ENCODE measurements at places on chromosomes 2 and 18. TPM values are rescaled to one million over a fixed set of nuclear protein-coding genes. Genes with fewer than 3 reads are reported as not detected.
A peak's percentile ranks its signal among the peaks of the same experiment; 100 is the strongest.

DNA sequence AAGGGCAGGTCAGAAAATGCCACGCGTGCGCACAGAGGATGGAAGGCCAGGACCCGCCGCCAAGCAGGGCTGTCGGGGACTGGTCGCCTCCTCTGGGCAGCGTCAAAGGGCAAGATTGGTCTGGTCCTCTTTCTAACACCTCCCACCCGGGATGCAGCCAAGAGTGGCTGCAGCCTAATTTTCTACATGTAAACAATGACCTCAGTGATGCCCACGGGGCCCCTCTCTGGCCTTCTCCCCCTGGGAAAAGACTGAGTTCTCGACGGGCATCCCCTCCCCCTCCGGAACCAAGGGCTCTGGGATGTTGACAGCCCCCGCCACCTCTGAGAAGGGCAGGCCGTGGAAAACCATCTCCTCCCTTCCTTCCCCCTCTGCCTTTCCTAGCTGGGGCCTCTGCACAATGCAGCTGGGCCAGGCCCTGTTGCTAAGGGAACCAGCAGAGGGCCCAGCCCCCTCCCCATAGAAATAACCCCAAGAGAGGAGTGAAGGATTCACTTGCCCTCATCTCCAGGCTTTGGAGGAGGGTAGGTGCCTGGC lies 80.0 kb upstream of the ZNF532 start:
- peak; percentile 50 for DNase-seq

GRCh38 chr2:173964565-173965371 lies 405 bp downstream of the SP3 start:
- peak; percentile 90 for DNase-seq

- DNase-seq: no peak
Measured at GRCh38 chr2:28951910-28952835, 28.9 kb upstream of the TOGARAM2 start.

GRCh38 chr2:31354837-31355236 lies 59.7 kb downstream of the XDH start:
- no peak for DNase-seq

DNA sequence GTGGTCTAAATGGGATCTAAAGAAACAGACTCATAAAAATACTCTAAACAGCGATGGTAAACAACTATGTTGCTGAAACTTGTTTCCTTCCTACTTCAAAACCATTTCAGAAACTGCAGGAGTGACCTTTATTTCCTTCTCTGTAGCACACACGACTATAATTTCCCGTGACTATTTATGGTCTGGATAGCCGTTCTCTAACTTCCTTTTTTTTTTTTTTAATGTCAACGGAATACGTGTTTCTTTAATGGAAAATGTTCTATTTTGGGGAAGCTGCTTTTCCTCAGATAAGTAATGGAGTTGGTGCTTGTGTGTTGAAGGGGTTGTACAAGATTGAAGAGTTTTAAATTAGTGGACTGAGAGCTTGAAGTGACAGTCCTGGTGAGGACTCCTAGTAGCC lies 224.1 kb downstream of the PHLPP1 start:
- DNase-seq: peak; percentile 29

GRCh38 chr2:118257696-118258095 lies 169.4 kb downstream of the INSIG2 start:
- DNase-seq: no peak

- no peak for DNase-seq
Measured at GRCh38 chr2:233025706-233026105, 6.8 kb upstream of the NEU2 start.

GRCh38 chr2:9370746-9371145 lies 52.6 kb downstream of the ITGB1BP1 start:
- no peak for DNase-seq

DNA sequence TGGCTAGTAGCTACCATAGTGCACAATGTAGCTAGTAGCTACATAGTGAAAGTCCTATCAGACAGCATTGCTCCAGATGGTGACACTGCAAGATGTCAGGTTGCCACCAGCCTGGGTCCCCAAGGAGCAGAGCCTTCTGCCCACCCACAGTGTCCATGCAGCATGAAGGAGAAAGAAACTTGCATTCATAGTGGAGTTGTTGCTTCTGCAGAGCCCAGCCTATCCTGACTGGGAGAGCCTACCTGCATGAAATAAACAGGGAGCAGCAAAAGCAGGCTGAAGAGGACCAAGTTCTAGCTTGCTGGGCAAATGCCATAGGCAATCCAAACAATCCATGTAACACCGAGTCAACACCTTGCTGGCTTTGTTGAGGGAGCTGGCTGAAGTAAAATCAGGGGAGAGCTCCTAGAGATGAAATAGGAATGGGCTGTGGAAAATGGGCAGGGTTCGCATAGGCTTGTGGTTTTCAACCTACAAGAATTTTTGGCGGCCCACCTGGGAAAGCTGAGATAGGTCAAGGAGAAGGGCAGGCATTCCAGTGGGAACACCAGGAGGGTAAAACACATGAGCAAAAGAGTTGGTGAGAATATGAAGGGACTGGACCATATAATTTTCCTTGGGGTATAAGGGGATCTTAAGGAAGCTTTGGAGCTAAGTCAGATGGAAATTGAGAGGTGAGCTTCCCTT lies 195.8 kb downstream of the CYP26B1 start:
- no peak for DNase-seq

GRCh38 chr18:60543646-60544045 lies 171.1 kb upstream of the MC4R start:
- no peak for DNase-seq

- DNase-seq: no peak
Measured at GRCh38 chr2:165196411-165196810, 7.4 kb downstream of the SCN3A start.

- peak; percentile 30 for DNase-seq
Measured at GRCh38 chr18:49738721-49739120, 74.6 kb downstream of the ACAA2 start.

GRCh38 chr2:100017633-100018032 lies 124.8 kb downstream of the AFF3 start:
- no peak for DNase-seq

GRCh38 chr2:168356477-168356835 lies 99.6 kb upstream of the CERS6 start:
- no peak for DNase-seq

- peak; percentile 21 for DNase-seq
Measured at GRCh38 chr2:181566334-181567032, 90.4 kb downstream of the CERKL start.

- DNase-seq: no peak
Measured at GRCh38 chr2:17894005-17894404, 15.5 kb downstream of the KCNS3 start.

DNA sequence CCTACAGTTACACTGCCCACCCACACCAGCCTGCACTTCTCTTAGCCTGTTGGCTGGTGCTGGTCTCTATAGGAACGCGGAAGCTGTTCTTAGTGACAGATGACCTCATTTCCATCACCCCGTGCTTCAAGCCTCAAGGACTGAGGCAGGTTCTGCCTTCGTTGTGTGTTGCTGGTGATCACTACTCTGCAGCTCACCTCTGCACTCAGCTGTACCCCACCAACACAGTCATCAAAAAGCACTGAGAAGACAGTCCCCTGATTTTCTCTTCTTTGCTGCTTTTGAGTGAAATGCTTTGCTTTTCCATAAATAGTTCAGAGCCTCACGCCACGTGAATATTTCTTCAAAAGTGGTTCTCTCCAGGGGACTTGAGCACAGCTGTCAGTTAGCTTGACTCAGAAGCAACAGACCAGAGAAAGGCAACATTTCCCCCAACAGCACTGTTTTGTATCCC lies 225.7 kb upstream of the CCDC150 start:
- no peak for DNase-seq

DNA sequence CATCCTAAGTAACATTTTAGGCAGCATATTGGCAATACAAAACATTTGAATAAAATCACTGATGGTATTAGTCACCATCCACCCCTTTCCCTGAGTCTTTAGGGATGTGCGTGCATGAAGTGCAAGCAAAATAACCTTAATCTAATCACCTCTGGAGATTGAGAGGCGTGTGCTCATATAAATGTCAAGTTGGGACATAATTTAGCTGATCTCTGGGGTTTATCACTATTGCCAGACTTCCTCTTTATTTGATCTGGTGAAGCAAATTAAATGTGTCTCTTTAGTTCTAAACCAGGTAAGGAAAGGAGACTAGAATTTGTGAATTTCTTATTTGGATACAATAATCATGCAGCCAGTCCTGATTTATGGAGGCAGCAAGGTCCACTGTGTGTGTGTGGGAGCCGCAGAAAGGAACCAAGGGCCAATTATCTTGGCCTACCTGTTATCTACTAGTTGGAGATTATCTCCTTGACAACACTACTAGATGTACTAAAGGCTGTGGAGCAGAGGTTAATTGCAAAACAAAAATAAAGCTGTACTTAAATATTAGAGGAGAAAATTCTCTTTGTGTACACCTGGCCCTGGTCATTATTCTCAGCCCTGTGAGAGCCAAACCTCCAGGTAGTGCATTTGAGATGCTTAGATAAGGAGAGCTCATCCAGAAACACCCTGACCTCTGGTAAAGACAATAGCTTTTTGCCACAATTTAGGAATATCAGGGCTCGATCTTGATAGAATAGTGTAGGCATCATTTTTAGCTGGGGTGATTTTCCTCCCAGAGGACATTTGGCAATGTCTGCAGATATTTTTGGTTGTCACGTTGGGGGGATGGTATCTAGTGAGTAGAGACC lies 78.2 kb downstream of the HRH4 start:
- no peak for DNase-seq

GRCh38 chr2:230011617-230012016 lies 57.1 kb downstream of the SLC16A14 start:
- DNase-seq: peak; percentile 22

Gene PPP4R1
- polyA plus RNA-seq: 62.1 TPM

Gene PGAP1
- polyA plus RNA-seq: 14.8 TPM

Gene LRP2
- polyA plus RNA-seq: 0.14 TPM

Gene NRP2
- polyA plus RNA-seq: 20.4 TPM

Gene REG3G
- not detected for polyA plus RNA-seq

Gene AFF3
- polyA plus RNA-seq: 3.2 TPM

Gene UPP2
- polyA plus RNA-seq: not detected

Gene ALKAL2
- 1.0 TPM for polyA plus RNA-seq

Gene PDCD1
- 0.39 TPM for polyA plus RNA-seq

Gene ACMSD
- 0.85 TPM for polyA plus RNA-seq

Gene IL36B
- polyA plus RNA-seq: not detected

Gene EGR4
- polyA plus RNA-seq: not detected

Gene GYPC
- polyA plus RNA-seq: 125 TPM

Data from muscle of back (tissue), 13 donors.